Smooth muscle cell of the coronary artery (primary cell): ENCODE measurements at places on chromosomes 16 and 17. TPM values are rescaled to one million over a fixed set of nuclear protein-coding genes. Genes with fewer than 3 reads are reported as not detected.

Gene UTS2R
- total RNA-seq = not detected in 2 replicates

Gene TVP23A
- total RNA-seq = not detected in 2 replicates

Gene TEKT3
- 0.59 TPM in 1 of 2 replicates, not detected in the other for total RNA-seq

Gene RNF40
- total RNA-seq = 47.7 and 54.2 TPM in 2 replicates

Gene MFAP4
- 11.0 and 23.6 TPM in 2 replicates for total RNA-seq
